ENCODE measurements at places on chromosomes 5 and 9. TPM values are rescaled to one million over a fixed set of nuclear protein-coding genes. Genes with fewer than 3 reads are reported as not detected.

- no peak overlapping the region for H3K4me3 ChIP-seq
- DNase-seq: no peak
- H3K27me3 ChIP-seq: no peaks in the 10 kb centered on the region
- no peaks in the 10 kb centered on the region for H3K36me3 ChIP-seq
- H3K4me1 ChIP-seq: no peaks in the 10 kb centered on the region
These were observed 42.3 kb upstream of the MOCS2 start for GRCh38 chr5:53151713-53152458.

DNA sequence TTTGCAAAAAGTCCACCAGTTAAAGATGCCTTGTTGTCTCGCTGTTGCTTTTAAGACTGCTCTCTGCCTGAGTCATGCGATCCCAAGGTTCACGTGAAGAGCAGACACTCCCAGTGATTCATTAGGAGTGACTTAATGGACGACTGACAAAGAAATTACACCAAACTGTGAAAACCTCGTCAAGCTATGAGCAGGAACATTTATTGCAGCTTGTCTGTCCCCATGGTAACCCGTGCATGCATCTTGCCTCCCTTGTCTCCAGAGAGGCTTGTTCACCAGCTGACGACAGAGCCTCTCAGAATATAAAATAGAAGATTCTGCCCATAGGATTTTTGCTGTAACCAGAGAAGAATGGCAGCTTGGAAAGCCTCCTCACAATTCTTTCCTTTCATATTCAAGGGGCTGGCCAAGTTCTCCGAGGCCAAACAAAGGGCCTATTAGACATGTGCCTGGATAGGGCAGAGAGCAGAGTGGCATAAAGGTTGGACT, 352.7 kb downstream of the SPOCK1 start:
- H3K27me3 ChIP-seq: no peaks in the 10 kb centered on the region
- H3K27ac ChIP-seq: no peak overlapping the region
- H3K4me3 ChIP-seq: no peak overlapping the region
- H3K4me1 ChIP-seq: no peaks in the 10 kb centered on the region

GPRIN1 gene
- 0.11 TPM for total RNA-seq

PCDHA9 gene
- 0.35 TPM for total RNA-seq

DNA sequence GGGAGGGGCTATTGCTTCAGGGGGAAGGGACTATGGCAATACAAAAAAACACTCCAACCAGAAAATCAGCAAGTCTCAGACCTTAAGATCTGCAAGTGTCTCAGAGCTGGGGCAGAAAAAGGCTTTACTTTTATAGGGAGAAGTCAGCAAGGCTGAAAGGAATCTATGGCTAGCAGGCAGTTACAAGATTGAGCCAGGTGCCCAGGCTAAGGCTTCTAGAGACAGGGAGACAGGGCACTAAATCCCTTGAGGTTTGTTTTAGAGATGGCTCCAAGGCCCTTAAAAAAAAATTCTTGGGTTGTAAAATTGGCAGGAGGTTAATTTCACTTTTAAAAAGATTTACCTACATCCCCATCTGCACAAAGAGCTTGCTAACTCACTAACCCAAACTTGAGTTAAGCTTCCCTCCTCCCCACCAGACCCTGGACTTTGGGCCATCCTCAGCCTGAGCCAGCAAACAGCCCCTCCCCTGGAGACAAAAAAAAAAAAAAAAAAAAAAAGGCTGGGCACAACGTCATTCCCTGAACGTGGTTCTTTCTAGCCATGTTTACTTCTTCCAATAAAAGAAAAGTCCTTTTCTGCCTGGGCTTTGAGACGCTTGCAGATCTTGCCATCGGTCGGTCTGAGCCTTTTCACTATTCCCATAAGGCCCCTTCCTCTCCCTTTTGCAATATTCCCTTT, 17.9 kb downstream of the NIPAL4 start:
- no peak overlapping the region for H3K27ac ChIP-seq
- no peaks in the 10 kb centered on the region for H3K27me3 ChIP-seq
- H3K4me1 ChIP-seq: no peaks in the 10 kb centered on the region
- no peak for DNase-seq

DNA sequence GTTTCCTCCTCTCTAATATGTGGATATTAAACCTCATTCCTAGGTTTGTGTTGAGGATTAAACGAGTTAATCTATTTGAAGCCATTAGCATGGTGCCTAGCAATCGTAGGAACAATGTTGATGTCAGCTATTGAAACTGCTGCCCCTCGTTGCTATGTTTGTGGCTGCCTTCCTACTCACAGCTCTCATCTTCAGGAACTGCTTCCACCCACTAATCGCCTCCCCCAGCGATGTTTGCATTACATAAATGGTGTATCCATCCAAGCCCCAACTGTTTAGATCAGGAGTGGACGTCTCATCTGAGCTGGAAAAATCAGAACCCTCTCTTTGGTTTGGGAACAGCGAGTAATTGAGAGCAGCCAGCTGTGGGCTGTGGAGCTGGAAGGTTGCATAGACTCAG, 416.6 kb downstream of the ARHGEF28 start:
- no peaks in the 10 kb centered on the region for H3K36me3 ChIP-seq
- H3K4me1 ChIP-seq: peaks cover 5% of the 10 kb centered on the region
- H3K27me3 ChIP-seq: no peaks in the 10 kb centered on the region
- H3K4me3 ChIP-seq: no peak overlapping the region
- no peak overlapping the region for H3K27ac ChIP-seq

DNA sequence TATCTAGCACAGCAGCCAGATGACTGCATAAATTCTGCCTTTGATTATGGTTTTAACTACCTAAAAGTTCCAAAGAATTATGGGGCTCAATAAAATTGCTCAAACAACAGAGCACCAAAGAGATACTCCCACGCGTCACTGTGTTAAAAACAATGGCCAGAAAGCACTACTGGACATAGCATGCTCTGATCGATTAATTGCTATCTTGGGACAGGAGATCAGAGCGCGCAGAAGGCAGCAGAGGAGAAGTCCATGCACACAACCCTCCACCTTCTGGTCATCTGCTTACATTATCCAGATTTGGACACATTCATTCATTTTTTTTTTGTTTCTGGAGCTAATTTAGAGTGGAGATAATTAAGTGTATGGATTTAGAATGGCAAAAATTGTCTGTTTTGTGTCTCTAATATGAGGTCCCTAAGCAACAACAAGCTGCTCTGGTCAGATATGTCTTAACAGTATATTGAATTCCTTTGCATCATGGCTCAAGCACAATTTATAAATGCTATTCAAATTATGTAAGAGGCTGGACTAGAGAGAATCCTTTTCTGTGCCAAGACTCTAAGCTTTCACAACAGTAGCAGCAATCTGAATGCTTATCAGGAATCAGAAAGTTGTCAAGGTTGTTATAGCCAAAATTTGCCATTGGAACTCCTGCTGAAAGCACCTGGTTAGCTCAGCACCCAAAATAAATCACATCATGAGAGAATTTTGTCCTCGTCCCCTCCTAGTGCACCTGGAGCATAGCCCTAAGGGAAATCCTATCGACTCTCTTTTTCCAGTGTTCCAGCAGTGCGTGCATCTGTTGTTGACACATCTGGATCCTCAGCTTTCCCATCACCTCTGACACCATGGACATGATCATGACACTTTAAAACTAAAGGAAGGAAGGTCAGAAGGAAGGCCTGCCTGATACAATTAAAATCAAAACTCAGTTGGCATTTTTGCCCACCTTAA, 98.6 kb upstream of the HMHB1 start:
- H3K27me3 ChIP-seq: no peaks in the 10 kb centered on the region
- H3K27ac ChIP-seq: no peak overlapping the region
- H3K36me3 ChIP-seq: no peaks in the 10 kb centered on the region
- DNase-seq: no peak
- H3K4me3 ChIP-seq: no peak overlapping the region

DNA sequence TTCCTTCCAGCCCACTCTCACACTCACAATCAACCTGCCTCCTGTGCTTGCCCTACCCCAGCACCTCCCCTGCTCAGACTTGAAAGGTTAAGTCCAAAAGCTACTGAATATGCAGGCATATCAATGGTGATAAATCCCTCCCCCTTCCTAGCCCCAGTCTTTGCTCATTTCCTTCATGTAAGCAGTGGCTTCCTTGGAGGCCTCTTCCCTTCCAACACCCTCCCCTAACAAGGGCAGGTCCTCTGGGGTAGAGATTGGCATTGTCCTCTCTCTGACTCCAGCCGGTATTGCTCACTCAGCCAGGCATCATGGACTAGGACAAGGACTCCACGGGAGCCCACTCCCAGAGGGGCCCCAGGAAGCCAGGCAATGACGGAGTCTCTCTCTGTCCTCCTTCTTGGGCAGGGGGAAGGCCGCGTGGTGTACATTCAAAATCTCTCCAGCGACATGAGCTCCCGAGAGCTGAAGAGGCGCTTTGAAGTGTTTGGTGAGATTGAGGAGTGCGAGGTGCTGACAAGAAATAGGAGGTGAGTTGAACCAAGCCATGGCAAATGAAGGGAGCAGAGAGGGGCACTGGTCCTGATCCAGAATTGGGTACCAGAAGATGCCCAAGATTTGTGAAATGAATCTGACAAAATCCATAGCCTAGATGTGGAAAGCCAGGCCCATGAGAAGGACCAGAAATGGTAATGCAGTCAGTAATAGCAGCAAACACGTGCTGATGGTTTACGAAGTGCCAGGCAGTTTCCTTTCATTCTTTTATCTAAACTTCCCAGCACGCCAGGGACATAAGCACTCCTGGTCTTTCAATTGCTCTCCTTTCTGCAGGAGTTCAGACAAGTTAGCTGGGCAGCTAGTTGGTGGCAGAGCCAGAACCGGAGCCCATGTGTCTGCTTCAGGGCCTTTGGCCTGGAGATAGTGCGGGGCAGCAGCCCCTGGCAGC, 102.5 kb downstream of the PDE6A start:
- H3K4me3 ChIP-seq: no peak overlapping the region
- DNase-seq: no peak
- no peaks in the 10 kb centered on the region for H3K27me3 ChIP-seq

DNA sequence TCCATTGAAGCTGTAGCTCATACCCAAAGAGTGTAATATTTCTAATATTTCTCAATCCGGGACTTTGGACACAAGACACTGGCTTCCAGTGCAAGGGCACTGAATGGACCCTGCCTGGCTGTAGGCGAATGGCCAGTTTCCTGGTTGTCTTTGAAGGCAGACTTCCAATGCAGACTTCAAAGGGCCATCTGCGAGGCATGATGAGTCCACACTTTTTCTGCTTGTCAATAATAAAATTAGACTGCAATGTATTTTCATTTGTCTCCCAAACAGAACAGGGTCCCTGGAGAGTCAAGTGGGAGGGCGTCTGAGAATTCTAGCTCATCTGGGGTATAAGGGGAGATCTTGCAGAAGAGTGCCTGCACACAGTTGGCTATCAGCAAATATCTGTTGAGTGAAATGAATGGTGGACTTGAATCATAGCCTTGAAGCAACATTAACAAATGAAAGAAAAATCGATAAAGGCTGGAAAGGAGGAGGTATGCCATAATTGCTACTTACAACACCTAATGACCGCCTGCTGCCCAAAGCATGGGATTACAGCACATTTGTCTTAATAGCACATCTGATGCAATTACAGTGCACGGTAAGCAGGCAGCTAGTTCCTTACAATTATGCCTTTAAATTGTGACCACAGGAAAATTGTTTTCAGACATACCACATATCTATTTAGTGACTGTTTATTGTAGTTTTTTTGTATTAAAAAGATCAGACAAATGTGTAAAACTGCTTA, 137.5 kb downstream of the ARHGEF28 start:
- no peaks in the 10 kb centered on the region for H3K27me3 ChIP-seq
- no peak overlapping the region for H3K4me3 ChIP-seq
- no peak overlapping the region for H3K27ac ChIP-seq

ELOVL7 gene
- total RNA-seq: 1.2 TPM

- H3K4me1 ChIP-seq: no peaks in the 10 kb centered on the region
- H3K27ac ChIP-seq: no peak overlapping the region
- no peak for DNase-seq
- H3K4me3 ChIP-seq: no peak overlapping the region
- no peaks in the 10 kb centered on the region for H3K36me3 ChIP-seq
- H3K27me3 ChIP-seq: no peaks in the 10 kb centered on the region
These were observed 44.7 kb upstream of the ZNF608 start for GRCh38 chr5:124790895-124791732.

BOD1 gene
- 57.6 TPM for total RNA-seq

RASEF gene
- 15.9 TPM for total RNA-seq

DNA sequence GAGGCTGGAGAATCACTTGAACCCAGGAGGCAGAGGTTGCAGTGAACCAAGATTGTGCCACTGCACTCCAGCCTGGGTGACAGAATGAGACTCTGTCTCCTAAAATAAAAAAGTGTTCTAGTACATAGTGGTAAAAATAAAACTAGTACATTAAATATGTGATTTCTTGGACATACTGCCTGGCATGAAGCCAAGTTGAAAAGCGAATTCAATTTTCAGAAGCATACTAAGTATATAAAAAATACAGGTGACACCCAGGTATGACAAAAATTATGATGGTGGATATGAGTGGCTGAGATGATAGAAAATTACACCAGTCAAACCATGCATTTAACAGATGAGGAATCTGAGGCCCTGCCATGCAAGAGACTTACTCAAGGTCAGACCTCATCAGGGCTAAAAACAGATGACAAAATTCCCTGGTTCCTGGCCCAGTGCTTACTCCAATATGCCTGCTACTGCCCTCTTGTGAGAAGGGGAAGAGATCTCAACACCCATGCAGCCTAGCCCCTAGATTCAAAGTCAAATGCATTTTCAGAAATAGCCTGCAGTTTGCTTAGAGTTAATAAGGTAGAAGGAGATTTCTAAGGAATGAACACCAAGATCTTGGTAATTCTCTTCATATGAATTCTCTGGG, 46.6 kb upstream of the GNPDA1 start:
- H3K4me1 ChIP-seq: no peaks in the 10 kb centered on the region
- H3K27me3 ChIP-seq: no peaks in the 10 kb centered on the region
- no peaks in the 10 kb centered on the region for H3K36me3 ChIP-seq
- no peak overlapping the region for H3K4me3 ChIP-seq

GRCh38 chr9:80020056-80020455, 448.3 kb downstream of the TLE4 start:
- no peaks in the 10 kb centered on the region for H3K27me3 ChIP-seq
- H3K36me3 ChIP-seq: no peaks in the 10 kb centered on the region
- no peak for DNase-seq
- H3K4me3 ChIP-seq: no peak overlapping the region

DNA sequence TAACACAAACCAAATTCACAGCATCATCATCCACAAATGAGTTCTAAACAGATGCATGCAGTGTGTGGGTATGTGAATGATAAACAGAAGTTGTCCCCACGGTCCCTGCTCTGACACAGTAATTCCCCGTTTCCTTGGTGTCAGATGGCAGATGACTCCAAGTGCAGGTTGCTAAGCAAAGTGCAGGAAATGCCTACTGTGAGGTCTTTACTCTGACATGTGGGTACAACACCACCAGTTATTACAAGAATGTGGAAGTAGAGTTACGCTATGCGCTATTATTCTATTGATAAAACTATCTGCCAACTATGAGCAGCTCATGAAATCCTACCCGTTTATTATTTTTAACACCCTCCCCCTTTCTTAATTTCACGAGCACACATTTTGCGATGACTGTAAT, 448.9 kb downstream of the BNC2 start:
- no peak overlapping the region for H3K4me3 ChIP-seq
- H3K36me3 ChIP-seq: no peaks in the 10 kb centered on the region
- H3K27ac ChIP-seq: no peak overlapping the region
- H3K27me3 ChIP-seq: no peaks in the 10 kb centered on the region

GRCh38 chr5:154132718-154133307, 57.7 kb upstream of the GALNT10 start:
- no peaks in the 10 kb centered on the region for H3K27me3 ChIP-seq
- DNase-seq: no peak
- no peak overlapping the region for H3K27ac ChIP-seq
- no peak overlapping the region for H3K4me3 ChIP-seq
- no peaks in the 10 kb centered on the region for H3K4me1 ChIP-seq

All from ovary (tissue), 10 donors.